ENCODE measurements at places on chromosomes 6 and 20.

DNA sequence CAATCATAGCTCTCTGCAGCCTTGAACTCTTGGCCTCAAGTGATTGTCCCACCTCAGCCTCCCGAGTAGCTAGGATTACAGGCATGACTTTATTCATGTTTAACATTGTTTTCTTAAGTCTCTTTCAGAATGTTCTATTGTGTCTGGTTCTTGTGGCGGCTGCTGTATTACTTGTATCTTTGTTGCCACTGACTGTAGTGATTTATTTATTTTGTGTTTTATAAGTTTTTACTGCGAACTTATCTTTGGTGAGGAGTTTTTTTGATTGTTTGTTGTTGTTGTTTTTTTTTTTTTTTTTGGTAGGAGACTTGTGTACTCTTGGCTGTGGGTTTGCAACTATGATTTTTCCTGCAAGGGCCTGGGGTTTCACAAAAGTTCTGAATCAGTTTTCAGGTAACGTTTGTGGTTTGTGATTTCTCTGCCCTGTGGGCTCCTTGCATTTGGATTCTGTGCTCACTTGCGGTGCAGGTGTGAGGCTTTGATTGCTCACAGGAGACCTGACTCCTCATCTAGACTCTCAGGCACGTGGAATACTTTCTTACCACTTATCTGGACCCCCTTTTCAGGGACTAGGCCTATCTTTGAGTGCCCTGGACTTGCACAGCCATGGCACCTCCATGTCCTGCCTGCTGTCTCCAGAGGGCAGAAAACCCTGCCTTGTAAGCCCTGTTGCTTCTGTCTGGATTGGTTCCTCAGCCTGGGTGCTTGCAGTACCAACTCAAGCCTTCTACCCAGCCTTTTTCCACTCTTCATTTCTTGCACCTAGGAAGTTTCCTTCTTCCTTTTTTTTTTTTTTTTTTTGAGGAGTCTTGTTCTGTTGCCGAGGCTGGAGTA is 25.2 kb downstream of the KIF25 start:
- no peak for DNase-seq

GRCh38 chr6:165167861-165168260 is 141.5 kb downstream of the C6orf118 start:
- no peak for DNase-seq

GRCh38 chr6:2509711-2510110 is 241.0 kb downstream of the MYLK4 start:
- DNase-seq: no peak

- no peak for DNase-seq
Measured at GRCh38 chr6:118269659-118270058, 278.4 kb upstream of the PLN start.

DNA sequence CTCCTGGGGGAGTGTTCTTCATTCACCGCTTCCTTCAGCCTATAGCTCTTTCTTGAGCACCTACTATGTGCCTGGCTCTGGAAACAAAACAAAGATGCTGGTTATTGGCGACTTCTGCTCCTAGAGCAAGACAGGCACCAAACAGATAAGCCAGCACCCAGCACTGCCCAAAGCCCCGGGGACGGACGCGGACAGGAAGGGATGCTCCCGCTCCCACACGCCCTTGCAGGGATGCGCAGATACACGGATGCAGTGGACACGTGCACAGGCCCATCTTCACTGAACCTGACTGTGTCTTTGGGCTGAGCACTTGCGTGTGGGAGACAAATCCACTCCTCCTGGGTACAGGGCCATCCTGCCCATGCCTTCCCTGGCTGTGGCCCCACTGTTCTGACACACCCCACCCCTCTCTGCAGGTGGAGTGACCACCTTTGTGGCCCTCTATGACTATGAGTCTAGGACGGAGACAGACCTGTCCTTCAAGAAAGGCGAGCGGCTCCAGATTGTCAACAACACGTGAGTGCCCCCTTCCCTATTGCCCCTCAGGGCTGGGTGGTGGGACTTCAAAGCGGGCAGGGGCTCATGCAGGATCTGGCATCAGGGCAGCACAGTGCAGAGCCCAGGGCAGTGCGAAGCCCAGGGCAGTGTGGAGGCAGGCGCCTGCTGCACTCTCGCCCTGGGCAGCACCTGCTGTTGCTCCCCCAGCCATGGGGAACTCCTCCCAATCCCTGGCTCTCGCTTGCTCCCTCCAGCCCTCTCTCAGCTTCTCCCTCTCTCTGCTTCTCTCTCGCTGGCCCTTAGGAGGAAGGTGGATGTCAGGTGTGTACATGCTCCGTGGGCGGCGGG is 39.9 kb downstream of the SRC start:
- no peak for DNase-seq

DNA sequence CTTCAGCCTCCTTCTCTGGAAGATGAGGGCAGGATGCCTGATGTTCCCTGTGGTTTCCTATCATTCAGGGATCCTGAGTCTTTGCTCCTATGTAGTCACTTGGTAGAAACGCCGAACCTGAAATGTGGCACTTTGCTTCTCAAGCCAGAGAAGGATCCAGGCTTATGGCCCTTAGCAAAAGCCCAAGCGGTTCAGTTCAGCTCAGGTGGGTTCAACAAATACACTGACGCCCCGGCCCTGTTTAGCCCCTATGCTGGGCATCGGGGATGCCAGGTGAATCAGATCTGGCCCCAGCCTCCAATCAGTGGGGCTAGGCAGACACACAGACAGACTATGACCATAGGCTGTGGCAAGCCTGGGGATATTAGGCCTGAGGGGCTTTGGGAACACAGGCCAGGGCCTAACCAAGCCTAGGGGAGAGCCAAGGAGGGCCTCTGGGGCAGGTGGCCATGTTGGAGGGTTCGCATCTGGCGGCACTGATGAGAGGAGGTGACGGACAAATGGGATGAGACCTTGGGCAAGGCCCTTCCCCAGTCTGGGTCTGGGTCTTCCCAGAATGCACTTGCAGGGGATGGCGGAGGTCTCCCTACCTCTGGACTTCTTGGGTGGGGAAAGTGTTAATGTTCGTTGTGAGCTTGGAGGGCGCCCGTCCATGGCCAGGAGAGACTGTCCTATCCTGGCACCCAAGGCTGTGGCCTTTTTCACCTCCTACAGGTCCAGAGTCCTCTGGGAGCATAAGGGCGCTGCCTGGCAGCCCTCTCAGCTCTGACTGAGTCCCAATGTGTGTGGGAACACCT is 17.6 kb upstream of the SRC start:
- no peak for DNase-seq

- DNase-seq: no peak
Measured at GRCh38 chr6:22173311-22173710, 123.5 kb downstream of the PRL start.

GRCh38 chr6:142903812-142904211 is 41.2 kb downstream of the HIVEP2 start:
- peak; percentile 60 for DNase-seq

GRCh38 chr20:36272547-36273220 is 33.5 kb upstream of the DLGAP4 start:
- DNase-seq: no peak

DNA sequence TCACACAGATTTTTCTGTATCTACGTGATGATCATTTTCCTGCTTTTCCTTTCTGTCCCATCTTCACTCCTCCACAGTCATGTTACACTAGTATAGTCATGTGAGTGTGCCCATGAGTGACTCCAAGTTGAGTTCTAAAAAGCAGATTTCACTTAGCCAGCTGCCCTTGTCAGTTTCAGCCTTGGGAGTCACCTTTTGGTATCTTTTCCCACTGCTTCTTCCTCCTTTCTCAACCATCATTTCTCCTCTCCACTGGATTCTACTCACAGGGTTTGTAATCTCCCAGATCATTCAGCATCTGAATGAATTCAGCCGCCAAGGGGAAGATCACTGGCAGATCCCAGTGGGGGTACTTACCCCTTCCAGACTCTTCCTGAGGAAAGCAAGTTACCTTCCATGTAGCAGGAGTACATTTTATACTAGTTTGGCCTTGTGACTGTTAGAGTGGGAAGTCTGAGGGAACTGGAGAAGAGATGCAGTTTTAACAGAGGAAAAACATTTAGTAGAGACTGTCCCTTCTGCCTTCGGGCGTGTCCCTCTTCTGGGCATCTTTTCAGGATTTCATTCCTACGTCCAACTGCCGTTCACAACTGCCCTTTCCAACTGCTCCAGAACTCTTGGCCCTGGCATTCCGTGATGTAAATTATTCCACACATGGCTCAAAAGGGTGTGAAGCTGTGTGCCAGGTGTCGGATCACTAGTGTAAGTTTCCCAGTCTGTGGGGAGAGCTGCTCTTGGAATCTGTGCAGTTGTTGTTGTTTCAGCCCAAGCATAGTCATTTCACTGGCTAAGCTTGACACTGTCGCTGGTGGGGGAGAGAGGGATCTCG is 38.9 kb downstream of the BICRAL start:
- no peak for DNase-seq

GRCh38 chr20:41422953-41423352 is 56.3 kb upstream of the EMILIN3 start:
- peak; percentile 30 for DNase-seq

GRCh38 chr6:97198046-97198565 is 84.9 kb downstream of the MMS22L start:
- DNase-seq: no peak

GRCh38 chr6:168420706-168421105 is 20.3 kb upstream of the SMOC2 start:
- DNase-seq: no peak
